ENCODE measurements at places on chromosomes 11 and 22.

DNA sequence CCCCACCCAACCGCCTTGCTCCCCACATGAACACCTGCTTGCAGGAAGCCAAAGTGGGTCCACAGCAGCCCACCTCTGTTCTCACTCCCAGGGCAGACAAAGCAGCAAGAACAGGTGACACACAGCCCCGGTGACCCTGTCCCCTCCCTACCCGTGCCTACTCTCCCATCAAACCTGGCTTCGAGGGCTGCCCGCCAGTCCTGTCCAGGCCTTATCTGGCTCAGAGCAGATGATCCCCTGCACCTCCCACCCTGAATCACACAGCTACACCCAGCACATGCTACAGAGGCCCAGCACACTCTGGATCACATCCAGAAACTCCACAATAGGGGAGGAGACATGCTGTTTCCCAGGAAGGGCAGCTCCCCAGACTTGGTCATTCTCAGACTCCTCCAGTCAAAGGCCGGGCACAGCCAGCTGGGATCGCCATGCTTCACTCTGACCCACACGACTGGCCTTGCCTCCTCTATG is 6.2 kb upstream of the RGL4 start:
- DNase-seq = no peak

GRCh38 chr22:27791159-27791858 is 10.2 kb downstream of the MN1 start:
- no peak for DNase-seq

DNA sequence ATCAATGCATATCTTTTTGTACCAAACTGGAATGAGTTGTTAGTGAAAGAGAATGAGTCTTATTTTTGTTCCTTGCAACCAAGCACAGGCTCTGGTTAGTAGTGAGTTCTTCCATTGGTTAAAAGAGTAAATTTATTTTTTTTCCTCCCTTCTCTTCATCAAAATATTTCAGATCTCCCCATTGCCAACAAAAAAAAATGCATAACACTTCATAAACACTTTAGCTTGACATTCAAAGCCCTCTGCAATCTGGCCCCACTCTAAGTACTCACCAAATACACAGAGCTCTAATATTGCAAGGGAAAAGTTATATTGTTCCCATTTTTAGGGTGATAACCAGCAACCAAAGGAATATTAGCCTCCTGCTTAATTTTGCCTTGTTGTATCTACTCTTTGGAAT is 333.0 kb upstream of the LUZP2 start:
- no peak for DNase-seq

GRCh38 chr22:21651521-21652009 is 9.5 kb downstream of the SDF2L1 start:
- no peak for DNase-seq

DNA sequence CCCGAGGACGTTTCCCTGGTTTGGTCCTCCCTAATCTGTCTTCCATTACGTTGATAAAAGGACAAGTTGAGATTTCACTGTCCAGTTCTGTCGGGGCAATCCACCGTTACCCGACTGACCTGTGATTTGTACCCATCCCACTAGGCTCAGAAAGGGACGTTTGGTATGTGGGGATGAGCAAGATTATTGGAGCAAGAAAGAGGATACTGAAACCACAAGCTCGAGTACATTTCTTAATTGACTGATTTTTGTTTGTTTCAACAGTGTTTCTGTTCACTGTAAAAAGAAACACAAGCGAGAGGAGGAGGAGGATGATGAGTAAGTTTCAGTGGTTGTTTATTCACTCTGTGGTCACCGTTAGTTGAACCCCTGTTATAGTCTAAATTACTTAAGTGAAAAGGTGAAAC is 969 bp downstream of the CCDC117 start:
- peak; percentile 55 for DNase-seq

DNA sequence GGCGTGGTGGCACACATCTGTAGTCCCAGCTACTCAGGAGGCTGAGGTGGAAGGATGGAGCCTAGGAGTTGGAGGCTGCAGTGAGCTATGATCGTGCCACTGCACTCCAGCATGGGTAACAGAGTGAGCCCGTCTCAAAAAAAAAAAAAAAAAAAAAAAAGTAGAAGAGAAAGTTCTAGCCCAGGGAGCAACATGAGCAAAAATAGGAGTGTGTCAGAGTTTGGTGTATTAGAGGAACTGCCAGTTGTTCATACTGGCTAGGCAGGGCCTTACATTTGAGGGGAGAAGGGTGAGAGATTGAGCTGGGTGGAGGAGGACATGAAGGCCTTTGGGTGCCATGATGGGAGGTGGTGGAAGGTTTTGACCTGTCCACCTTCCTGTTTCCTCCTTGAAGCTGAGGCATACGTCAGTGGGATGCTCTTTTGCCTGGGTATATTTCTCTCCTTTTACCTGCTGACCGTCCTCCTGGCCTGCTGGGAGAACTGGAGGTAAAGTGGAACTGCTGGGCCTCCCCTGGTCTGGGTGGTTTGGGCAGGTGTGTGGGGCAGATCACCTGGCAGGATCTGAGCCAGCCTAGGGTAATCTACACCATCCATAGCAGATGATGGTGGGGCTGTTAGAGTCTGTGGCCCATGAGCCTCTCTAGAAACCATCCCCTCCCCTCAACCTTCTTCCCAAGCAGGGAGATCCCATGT is 7.3 kb downstream of the SIDT2 start:
- DNase-seq = no peak

GRCh38 chr11:16311831-16312230 is 44.5 kb downstream of the SOX6 start:
- no peak for DNase-seq

DNA sequence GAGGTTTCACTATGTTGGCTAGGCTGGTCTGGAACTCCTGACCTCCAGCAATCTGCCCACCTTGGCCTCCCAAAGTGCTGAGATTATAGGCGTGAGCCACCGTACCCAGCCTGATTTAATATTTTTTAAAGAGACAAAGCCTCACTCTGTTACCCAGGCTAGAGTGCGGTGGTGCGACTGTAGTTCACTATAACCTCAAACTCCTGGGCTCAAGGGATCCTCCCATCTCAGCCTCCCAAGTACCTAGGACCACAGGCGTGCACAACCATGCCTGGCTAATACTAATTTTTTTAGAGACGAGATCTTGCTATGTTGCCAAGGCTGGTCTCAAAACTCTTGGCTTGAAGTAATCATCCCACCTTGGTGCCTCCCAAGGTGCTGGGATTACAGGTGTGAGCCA is 13.5 kb downstream of the GTPBP1 start:
- no peak for DNase-seq

DNA sequence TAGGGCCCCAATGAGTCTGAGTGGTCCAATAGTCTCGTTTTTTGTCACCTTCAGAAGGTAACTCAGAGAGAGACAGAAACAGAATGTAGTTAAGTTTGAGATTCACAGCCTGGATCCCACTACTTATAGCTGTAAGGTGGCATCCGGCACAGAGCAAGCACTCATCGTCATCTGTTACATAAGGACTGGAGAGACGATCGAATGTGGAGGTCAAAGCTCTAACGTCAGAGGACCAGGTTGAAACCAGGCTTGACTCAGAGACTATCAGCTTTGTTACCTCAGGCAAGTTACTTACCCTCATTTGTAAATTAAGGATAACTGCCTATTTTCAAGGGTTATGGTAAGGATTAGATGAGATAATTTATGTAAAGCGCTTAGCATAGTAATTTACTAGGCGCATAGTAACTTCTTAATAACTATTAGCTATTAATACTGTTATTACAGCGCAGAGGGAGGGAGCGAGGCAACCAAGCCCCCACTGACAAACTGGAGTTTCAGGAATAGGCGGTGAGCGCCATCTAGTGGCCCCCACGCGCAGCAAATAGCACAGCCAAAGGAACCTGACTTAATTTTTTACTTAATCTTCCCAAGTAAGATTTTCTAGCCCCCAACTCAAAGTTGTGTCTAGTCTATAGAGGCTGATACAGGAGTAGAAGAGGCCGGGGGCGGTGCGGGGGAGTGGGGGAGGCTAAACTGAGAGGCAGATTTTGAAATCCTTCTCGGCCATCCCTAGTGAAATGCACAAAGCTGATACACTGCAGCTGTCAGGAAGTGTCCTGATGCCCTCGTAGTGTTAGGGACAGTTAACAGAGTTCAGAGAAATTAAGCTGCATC is 29.0 kb upstream of the API5 start:
- peak; percentile 6 for DNase-seq

- peak; percentile 56 for DNase-seq
These were observed 27.1 kb downstream of the TSKU start for GRCh38 chr11:76810151-76810853.

- DNase-seq = no peak
These were observed 1113.4 kb downstream of the BRD1 start for GRCh38 chr22:48714231-48714630.

GRCh38 chr11:118401880-118402590 is 629 bp downstream of the ATP5MG start:
- DNase-seq = peak; percentile 63

DNA sequence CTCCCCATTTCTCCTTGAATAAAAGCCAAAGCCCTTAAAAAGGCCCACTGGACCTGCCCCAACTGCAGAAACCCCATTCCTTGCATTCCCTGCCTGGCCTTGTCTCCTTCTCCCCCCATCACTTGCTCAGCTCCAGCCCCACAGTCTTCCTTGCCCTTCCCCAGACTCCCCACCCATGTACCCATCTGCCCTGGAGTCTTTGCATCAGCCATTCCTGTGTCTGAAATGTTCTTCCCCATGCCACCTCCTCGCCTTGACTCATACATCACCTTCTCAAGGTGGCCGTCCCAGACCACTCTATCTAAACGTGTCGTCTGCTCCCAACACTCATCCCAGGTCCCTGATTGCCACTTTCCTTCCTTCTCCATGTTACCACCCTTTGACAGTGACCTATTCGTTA is 77.4 kb upstream of the SHANK2 start:
- DNase-seq = no peak

DNA sequence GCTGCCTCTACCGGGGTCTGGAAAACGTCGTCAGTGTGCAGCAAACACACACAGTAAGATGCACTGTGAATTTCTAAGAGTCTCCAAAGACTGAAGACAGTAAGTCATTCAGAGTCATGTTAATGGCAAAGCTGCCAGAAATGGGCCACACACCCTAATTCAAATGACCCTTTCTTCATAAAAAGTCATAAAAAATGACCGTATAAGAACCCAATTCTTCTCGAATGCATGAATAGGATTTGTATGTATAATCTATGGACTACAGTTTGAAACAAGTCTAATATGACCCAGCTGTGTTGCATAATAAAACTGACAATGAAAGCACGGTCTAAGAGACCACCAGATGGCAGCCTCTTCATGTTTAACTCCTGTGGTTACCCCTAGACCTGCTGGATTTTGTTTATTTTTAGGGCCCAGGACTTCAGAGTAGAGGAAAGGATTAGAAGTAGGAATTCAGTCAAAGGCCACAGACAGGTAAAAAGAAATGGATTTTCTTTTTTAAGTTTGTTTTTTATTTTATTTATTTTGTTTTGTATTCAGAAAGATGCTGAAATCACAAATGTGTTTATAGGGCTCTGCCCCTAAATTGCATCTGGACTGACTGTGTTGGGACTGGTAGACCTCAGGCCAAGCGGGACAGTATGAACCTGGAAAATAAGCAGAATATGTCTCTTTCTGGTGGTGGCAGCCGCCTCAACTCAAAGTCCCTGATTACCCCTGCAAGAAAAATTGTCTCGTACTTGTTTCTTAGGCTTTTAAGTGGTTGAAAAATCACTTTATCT is 32.1 kb upstream of the SLC5A12 start:
- peak; percentile 40 for DNase-seq

- DNase-seq = peak; percentile 24
These were observed 378.7 kb downstream of the NTM start for GRCh38 chr11:131749101-131749500.

GRCh38 chr11:69244266-69244665 is 49.7 kb upstream of the MYEOV start:
- DNase-seq = no peak

GRCh38 chr22:50715250-50715649 is 22.8 kb upstream of the ACR start:
- no peak for DNase-seq

- DNase-seq = peak; percentile 89
These were observed 21.8 kb upstream of the TMEM86A start for GRCh38 chr11:18676803-18677202.

- DNase-seq = peak; percentile 58
These were observed 715.2 kb upstream of the RAG2 start for GRCh38 chr11:37313266-37313665.

- no peak for DNase-seq
These were observed 74.4 kb downstream of the SLC36A4 start for GRCh38 chr11:93123351-93123898.

GRCh38 chr11:121611242-121611641 is 158.5 kb upstream of the SORL1-AS1 start:
- DNase-seq = no peak
